Vagina (tissue), 2 donors: ENCODE measurements at places on chromosomes 1 and 21. TPM values are rescaled to one million over a fixed set of nuclear protein-coding genes. Genes with fewer than 3 reads are reported as not detected.

DNA sequence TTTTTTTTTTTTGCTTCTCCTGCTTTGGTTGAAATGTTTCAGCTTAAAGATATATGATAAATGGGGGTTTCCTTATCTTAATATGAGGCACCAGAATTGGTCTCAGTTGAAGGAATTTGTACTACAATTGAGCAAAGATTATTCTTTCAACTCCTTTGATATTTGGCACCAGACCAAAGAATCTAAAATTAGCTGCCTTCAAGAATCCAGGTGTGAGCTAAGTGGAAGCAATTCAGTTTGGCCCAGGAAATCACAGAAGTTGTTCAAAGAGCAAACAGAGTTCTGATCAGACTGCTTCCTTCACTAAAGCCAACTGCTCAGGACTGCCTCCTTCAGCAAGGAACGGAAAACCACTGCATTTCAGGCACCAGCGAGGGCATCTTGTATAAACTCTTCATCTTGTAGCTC, 68.3 kb upstream of the BCAR3 start:
- no peak for DNase-seq

- DNase-seq, result no peak
Observed at GRCh38 chr1:151406176-151406575, 6.8 kb downstream of the PSMB4 start.

Gene ASTN1
- total RNA-seq, result 4.2 TPM

Gene DEPDC1
- 1.7 TPM for total RNA-seq

Gene FMO5
- 3.4 TPM for total RNA-seq

- no peak for DNase-seq
Observed at GRCh38 chr1:10774615-10775310, 21.7 kb downstream of the CASZ1 start.

Gene SLC44A5
- total RNA-seq, result 1.2 TPM

DNA sequence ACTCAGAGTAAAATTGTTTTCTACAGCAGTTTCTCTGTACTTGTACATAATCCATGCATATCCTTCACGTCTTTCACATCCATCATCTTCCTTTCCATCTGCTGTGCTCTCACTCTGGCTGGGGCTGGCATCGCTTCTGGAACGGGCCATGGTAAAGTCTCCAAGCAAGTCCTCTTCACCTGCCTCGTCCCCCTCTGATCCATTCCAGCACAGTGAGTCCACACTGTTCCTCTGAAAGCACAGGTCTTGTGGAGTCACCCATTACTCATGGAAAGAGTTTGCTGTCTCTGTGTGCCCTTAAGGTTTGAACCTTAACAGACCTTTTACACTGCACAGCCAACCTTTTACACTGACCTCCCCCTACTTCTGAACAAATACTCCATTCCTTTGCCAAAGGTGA, 313.6 kb downstream of the ASTN1 start:
- no peak for DNase-seq

- DNase-seq, result no peak
Observed at GRCh38 chr1:3630914-3631313, 6.1 kb downstream of the TPRG1L start.

Gene CCDC181
- 1.5 TPM for total RNA-seq

Gene RGL1
- 23.1 TPM for total RNA-seq

Gene RIPK4
- total RNA-seq, result 28.0 TPM

DNA sequence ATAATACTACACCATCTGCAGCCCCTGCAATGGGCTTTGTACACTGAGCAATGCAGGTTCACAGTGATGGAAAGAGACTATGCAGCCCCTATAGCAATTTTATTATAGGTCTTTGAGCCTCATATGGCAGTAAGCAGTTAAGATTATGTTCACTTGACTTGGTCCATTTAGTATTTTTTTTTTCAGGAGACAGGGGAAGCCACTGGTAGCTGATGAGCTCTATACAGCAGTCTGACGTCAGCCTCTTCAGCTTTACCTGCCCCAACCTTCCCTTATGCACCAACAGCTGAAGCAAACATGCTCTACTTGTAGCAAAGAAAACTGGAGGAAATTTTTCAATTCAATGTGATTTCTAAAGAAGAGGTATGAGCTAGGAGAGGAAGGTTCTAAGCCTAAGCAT, 32.2 kb downstream of the AIDA start:
- no peak for DNase-seq

GRCh38 chr1:87918398-87918797, 589.7 kb downstream of the LMO4 start:
- DNase-seq, result no peak

- DNase-seq, result no peak
Observed at GRCh38 chr1:59664166-59664565, 150.6 kb upstream of the HOOK1 start.

Gene COL18A1
- 86.7 TPM for total RNA-seq

Gene CCT3
- 186 TPM for total RNA-seq

Gene SLC45A3
- 0.25 TPM for total RNA-seq

Gene GJA9
- total RNA-seq, result not detected

DNA sequence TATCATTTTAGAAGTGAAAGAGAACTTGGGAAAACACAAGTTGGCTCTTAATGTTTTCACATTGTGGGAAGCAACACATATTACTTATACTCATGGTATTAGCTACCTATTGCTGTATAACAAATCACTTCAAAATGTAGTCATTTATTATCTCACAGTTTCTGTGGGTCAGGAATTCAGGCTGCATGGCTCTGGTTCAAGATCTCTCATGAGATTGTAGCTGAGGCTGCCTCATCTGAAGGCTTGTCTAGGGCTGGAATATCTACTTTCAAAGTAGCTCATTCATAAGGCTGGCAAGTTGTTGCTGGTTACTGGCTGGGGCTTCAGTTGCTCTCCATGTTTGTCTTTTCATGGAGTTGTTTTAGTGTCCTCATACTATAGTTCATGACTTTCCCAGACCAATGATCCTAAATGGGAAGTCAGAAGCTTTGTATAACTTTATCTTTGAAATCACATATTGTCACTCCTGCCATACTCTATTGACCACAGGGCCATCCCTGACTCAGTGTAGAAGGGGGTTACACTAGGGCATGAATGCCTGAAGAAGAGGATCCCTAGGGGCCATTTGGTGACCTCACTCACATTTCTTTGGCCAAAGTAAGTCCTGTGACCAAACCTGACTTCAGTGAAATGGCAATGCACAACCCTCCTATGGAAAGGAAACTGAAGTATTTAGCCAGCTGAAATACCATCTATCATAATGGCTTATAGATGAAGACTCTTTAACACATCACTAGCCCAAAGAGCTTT, 37.9 kb upstream of the POU2F1 start:
- DNase-seq, result no peak

GRCh38 chr1:3566951-3567804, 44.1 kb downstream of the MEGF6 start:
- DNase-seq, result no peak

GRCh38 chr1:22452481-22452957, 868 bp downstream of the ZBTB40 start:
- DNase-seq, result no peak

DNA sequence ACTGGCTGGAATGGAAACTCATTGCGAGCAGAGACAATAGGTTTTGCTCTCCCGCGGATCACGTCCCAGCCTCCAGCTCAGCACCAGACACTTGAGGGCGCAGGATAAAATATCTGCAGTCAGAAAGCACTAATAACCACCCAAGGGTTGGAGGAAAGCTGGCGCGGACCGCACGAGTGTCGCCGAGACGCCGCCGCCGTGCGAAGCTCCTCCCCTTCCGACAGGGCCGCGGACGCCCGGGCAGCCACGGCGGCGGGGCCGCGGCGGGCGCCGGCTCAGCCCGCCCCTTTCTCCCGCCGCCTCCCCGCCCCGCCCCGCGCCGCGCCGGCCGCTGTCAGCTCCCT, at the start of gene CMPK1:
Gene CMPK1, plus strand, starts transcription at position 213 of the 344 bp plus-strand sequence. CDS start 156 bp downstream, outside the sequence.
- DNase-seq, result no peak

DNA sequence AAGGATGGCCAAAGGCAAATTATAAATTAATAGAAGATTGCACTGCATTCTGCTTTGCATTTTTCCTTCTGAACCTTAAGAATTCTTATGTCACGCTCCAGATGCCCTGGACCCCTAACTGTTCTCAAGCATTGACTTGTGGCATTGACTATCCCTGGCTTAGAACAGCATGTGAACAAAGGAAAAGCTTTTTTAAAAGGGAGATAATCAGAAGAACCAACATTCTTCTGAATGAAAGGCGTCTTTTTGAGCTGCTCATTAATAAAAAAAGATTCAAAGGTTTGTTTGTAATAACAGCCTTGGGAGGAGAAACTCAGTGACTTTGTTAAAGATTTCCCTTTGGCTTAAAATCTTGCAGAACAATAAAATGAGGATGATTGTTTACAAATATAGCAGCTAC, 105.5 kb downstream of the TNNI3K start:
- no peak for DNase-seq

DNA sequence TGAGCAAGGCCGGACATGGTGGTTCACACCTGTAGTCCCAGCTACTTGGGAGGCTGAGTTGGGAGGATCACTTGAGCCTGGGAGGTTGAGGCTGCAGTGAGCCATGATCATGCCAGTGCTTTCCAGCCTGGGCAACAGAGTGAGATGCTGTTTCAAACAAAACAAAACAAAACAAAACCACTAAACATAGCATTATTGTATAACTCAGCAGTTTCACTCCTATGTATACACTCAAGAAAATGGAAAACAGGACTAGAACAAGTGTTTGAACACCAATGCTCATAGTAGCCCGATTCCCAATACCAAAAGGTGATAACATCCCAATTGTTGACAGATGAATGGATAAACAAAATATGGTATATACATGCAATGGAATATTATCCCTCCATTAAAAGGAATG, 1.3 kb upstream of the SPATA21 start:
- no peak for DNase-seq

DNA sequence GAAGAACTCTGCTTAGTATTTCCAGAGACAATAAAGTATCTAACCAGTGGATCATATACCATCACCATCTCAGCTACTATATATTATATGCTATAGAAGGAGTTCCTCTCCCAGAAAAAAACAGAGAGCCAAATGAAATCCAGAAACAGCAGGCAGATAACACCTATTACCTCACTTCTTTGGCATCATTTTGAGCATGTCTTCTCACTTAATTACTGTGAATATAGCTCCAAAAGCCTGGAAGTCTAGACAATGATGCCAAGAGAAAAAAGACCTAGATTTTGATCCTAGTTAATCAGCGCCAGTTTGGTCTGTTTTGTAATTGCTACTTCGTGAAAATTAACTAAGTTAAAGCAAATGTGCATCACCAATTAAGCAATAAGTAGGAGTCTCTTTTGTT, 131.3 kb downstream of the EIF4G3 start:
- DNase-seq, result no peak

Gene OR4F29
- not detected for total RNA-seq

DNA sequence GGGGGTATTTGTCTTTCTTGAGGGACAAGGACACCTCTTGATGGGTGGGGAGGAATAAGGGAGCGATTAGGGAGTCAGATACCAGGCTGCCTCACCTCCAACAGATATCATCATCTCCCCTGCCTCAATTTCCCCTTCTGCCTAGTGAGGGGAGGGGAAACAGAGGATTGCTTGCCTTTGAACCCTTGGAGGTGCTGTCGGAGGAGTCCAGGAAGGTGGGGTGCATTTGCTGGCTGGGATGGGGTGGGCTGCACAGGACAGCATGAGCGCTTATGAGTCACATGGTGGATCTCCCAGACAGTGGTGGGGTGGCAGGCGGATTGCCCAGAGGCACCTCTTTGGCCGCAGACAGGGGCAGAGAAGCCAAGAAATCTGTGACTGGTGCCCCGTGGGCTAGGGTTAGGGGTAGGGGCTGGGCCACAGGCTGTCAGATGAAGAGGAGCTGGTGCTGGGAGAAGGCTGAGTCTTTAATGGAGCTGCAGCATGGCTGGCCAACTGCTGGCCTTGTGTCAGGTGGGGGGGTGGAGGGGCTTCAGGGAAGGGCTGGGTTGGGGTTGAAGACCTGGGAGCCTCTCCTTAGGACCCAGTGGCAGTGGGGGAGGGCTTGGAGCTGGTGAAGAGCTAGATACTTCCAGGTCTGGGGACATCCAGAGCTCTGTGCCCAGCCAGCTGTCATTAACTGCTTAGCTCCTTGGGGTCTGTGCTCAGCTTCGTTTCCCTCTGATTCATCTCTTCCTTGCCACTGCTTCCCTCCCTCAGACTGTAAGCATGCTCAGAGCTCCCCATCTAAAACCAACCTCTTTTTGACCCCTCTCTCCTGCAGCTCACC, 7.0 kb upstream of the ADORA1 start:
- peak; percentile 69 for DNase-seq

DNA sequence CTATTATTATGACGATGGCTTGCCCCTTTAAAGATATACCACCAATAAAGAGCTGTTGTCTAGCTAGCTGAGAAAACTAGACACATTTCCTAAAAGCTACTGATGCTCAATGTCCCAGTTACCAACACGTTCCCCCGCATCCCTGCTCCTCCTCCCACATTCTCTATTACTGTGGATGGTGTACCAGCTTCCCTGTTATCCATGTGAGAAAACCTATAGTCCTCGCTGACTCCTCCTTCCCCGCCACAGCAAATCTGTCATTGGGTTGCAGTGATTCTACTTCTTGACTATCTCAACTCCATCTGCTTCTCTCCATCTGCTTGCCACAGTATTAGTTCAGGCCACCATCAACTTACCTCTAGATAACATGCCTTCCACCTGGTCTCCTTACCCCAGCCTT, 337.5 kb downstream of the KCNH1 start:
- no peak for DNase-seq

- DNase-seq, result no peak
Observed at GRCh38 chr21:44903050-44903685, 17.5 kb downstream of the ITGB2 start.

Gene CYYR1
- 12.3 TPM for total RNA-seq

- DNase-seq, result no peak
Observed at GRCh38 chr1:158989424-158989823, 20.3 kb upstream of the IFI16 start.

GRCh38 chr1:230265200-230266115, 160.7 kb downstream of the PGBD5 start:
- no peak for DNase-seq

GRCh38 chr1:54681358-54681757, 34.3 kb upstream of the TTC4 start:
- DNase-seq, result no peak

DNA sequence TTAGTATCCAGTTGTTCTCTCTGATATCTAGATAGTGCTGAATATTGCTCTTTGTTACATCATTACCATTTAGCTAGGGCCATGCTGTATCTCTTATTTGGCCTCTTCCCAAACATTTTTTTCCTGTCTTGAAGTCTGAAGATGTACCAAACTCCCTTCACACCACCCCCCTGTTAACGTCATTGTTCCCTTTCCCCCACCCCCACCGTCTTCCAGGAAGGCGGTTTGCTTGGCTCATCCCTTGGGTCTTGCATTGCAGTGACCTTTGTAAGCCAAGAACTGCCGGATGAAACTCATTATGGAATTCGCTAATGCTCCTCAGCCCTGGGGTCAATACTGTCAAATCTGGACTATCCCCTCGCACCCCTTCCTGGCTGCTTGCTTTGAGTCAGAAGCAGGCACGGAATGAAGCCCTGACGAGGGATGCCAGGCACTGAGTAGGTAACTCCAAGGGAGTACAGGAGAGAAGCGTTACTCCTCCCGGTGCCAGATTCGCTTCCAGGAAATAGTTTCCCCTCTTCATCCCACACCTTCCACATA, 283.1 kb downstream of the TM2D1 start:
- DNase-seq, result no peak

- no peak for DNase-seq
Observed at GRCh38 chr1:34162852-34163766, 1.9 kb downstream of the CSMD2 start.

- no peak for DNase-seq
Observed at GRCh38 chr1:61950418-61950817, 208.1 kb downstream of the PATJ start.

Gene MMEL1
- total RNA-seq, result 4.4 TPM
